Left cardiac atrium (tissue), 4 donors: ENCODE measurements at places on chromosomes 4 and X. TPM values are rescaled to one million over a fixed set of nuclear protein-coding genes. Genes with fewer than 3 reads are reported as not detected.

EGF gene
- total RNA-seq = 12.4 TPM

- no peak for DNase-seq
These were observed 144.2 kb downstream of the KLHL4 start for GRCh38 chrX:87661761-87662160.

GRCh38 chr4:128974136-128974581, 119.2 kb downstream of the SCLT1 start:
- DNase-seq = no peak

DNA sequence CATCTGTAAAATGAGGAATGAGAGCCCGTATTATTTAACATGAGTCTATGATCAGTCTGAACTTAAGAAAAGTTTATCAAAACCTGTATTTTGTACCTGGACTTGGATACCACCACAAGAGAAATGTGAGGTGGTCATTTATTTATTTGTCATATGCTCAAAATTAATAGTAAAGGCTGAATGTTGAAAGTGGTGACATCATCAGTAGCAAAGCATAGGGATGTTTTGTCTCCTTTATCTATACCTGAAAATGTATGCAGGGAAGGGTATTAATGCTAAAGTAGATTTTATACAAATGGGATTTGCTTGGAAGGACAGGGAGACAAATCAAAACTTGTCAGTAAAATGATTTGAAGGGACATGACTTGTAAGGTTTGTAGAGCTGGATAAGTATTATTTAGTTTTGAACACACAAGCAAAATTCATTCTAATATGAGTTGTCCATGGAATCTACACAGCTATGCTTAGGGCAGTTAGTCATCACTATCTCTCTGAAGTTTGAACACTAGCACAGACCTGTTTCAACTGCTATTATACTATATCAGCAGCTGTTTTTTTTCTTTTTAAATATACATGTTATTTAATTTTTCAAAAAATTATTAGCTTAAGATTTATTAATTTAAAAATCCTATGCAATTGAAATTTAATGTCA, 52.4 kb upstream of the GUCY1A1 start:
- DNase-seq = no peak

SERTM2 gene
- not detected for total RNA-seq

- DNase-seq = no peak
These were observed 260.6 kb upstream of the DIAPH2 start for GRCh38 chrX:96424007-96424406.

SLC16A2 gene
- total RNA-seq = 12.3 TPM

CYLC1 gene
- total RNA-seq = not detected

DNA sequence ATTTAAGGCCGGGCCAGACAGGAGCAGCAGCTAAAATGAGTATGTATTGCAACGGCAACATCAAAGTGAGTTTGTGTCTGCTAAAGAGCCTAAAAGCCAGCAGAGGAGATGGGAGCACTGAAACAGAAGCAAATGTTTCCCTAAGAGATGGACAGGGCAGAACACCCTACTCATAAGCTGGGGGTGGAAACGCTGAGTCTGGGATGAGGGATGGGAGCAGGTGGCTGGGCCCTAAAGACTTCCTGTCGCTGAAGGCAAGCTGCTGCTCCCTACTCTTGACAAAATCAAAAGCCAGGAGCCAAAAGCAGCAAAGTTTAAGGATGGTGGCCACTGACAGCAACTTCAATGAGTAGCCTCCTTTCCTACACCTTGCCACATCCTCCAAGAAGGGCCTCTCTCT, 40.6 kb upstream of the NAP1L5 start:
- DNase-seq = no peak

DNA sequence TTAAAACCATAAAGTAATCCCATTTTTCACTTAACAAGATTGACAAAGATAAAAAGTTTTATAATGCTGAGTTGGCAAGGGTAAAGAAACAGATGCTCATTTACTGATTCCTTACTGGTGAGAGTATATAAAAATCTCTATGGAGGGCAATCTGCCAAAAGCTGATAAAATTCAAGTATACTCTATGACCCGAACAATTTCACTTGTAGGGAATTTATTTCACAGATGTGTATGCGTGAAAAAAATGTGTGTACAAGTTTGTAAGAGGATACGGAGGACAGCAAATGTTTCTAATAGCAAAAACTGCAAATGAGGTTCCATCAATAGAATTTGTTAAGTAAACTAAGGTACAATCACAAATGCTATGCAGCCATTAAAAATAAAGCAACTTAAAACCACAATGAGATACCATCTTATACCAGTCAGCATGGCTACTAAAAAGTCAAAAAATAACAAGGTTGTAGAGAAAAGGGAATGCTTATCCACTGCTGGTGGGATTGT, 23.4 kb downstream of the DHX15 start:
- no peak for DNase-seq

PRR32 gene
- 4.9 TPM for total RNA-seq

DNA sequence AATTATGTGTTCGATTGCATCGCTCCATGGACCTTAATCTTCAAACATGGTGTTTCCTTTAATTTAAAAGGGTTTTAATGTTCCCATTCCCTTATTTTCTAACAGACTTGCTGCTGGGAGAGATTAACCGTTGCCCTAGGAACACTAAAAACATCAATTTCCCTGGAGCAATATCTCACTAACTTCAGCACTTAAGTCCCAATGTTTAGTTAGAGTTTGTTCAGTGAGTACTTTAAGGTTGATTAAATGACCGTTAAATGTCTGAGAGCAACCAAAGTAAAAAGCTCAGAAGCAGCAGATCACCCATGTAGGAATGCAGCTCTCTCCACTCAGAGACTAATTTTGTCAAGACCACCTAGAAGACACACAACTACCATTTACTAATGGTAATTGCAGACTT, 111.2 kb upstream of the PDE5A start:
- DNase-seq = no peak

- no peak for DNase-seq
These were observed 24.5 kb downstream of the HTRA3 start for GRCh38 chr4:8294036-8294435.

DNA sequence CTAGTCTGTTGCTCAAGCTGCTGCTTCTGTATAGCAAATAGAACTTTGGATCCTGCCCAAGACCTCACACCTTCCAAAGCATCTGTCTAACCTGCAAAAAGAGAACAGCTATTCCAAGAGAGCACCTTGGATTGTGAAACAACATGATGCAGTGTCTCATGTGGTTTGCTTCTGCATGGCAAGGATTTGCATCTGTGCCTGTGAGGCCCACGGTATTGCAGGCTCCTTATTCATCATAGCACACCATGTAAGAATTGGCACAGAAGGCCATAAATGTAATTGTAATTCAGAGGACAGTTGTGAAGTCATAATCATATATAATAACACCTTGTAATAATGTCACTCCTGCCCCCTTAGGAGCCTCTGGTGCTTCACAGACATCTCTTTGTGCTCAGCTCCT, 147.1 kb downstream of the ZNF674 start:
- no peak for DNase-seq
